ENCODE measurements at places on chromosomes 5 and 9.

- no peak for DNase-seq
Observed at GRCh38 chr9:80197661-80198060, 625.9 kb downstream of the TLE4 start.

GRCh38 chr5:125302577-125302976 is 556.1 kb upstream of the ZNF608 start:
- DNase-seq, result no peak

DNA sequence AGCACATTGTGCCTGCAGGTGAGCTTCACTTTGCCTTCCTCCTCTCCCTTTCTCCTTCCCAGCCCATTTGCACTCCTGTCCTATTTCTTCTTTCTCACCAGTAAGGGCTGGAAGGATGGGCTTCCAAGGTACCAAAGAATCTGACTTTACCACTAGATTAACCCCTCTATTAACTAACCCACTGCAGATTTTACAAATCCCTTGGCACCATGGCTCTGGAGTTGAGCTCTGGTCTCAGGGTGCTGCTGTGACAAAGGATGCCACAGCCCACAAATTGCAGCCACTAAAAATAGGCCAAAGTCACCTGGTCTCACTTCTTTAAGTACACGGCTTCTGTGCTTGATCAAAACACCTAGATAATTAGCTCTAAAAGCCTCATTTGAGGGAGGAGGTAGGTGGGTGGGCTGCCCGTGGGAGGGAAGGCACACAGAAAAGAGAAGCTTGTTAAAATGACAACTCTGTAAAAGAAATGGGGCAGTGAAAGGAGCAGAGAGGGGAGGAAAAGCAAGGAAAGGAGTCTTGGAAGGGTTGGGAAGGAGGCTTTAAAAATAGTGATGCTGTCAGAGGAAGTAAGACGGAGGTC is 327.4 kb downstream of the DRD1 start:
- DNase-seq, result no peak

GRCh38 chr5:74016373-74016772 is 390.4 kb downstream of the ARHGEF28 start:
- no peak for DNase-seq

DNA sequence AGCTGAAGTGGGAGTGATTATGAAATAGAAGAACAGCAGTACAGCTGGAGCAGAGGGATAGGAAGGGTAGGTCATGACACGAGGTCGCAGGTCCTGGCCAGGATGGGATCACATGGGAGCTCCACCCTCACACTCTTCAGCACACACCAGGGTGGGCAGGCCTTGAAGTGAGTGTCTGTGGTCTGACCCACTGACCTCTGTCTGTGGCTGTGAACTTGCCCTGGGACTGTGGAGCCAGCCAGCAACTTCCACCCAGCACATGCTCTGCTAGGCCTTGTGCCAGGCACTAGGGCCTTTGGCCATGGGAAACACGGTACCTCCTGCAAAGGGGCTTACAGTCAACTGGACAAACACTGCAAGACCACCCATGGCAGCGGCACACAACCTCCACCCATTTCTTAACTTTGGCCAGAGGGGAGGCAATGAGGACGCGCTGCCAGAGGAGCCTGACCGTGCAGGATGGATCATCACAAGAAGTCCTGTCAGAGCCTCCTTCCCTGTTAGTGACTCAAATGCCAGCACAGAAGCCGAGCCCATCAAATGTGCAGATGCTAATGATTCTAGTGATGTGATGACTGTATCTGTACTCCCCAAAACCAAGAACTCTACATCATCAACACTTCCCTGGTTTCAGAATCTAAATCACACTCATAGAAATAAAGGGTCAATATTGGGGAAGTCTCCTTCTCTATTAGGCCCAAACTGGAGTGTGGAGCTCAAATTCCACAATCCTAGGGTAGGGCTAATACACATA is 113.6 kb downstream of the DPYSL3 start:
- no peak for DNase-seq

- no peak for DNase-seq
Observed at GRCh38 chr9:706073-706472, 135.4 kb upstream of the DMRT1 start.

DNA sequence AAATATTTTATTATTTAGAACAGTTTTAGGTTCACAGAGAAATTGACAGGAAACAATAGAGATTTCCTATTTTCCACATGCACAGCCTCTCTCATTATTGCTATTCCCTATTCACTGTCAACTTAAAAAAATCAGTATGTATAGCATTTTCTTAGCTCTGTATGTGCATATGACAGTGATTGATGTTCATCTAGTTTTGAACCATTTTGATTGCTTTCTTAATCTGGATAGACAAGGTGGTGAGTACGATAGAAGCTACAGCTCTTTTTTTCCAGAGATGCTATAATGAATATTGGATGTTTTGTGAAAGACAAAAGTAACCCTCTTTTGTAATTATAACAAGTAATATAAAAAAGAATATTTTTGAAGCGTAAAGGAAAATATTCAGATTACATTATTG is 201.2 kb upstream of the ARRDC3 start:
- no peak for DNase-seq

DNA sequence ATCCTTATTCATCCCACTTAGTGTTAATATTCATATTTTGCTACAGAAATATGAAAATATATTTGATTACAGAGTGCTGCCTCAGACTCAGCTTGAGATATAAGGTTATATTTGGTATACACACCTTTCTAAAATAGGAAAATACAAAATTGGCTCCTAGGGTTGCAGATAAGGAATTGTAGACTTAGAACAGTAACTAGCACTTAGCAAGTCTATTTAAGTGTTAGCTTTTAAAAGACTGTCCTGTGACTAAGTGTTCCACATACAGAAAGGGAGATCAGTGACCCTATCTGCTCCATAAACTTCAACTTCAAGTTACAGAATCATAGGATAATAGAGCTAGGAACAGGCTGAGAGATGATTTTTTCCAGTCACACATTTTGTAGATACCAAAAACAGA is 607.0 kb downstream of the ZNF608 start:
- DNase-seq, result no peak

DNA sequence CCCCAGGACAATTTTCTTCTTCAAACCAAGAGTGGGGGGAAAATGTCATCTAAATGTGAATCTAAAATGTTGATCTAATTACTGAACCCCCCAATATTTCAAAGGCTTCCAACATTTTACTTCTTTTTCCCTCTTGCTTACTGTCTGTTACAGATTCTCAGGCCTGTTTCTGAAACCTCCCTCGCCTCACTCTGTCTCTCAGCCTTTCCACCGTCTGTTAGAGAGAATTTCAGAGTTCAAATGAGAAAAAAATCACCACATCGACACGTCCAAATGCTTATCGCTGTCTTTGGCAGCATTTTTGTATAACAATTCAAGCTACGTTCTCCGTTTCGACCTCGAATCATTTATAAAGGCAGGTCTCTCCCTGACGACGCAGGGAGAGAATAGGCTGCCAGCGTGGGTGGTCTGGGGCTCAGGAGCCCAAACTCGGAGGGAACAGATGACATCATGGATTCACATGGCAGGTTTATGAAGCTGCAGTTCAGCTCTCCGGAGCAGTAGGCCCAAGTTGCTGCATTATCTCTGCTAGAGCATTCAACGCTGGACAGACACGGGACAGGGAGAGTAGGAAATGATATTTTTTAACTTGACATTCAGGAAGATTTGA is 139.8 kb downstream of the GAS1 start:
- no peak for DNase-seq

- no peak for DNase-seq
Observed at GRCh38 chr5:83011985-83012384, 65.2 kb downstream of the TMEM167A start.

DNA sequence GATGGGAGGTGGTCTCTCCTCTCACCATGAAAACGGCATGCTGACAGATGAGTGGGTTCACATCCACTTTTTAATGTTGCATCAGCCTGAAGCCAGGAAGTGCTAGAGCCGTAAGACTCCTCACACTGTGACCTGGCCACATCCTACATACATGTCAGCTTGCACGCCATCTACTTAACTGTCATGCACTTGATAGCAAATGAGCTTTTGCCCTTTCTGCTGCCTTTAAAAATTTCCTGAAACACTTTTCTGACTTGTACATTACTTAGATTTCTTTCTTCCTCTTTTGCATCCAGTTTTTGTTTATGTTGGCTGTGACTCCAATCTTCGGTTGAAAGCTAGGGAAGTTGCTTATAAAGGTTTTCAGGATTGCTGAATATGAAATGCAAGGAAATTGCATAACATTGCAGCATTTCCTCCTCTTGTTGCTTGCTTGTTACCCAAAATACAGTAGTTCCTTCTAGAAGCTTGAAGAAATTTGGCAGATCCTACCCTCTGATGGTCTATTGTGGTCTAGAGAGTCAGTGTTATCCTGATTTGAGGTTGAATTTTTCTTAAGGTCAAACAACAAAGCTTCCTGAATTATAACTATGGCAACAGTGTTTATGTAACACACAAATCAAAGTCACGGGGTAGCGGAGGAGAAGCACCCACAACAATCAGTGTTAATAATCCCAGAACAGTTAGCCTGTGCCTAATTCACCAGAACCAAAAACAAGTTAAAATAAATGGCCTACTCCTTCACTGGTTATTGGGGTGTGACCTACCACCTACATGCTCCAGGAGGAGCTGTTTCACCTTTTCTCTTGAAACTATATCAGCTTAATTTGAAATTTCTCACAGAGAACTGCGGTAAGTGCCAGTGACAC is 232.5 kb downstream of the ARHGAP26 start:
- DNase-seq, result peak; percentile 33

DNA sequence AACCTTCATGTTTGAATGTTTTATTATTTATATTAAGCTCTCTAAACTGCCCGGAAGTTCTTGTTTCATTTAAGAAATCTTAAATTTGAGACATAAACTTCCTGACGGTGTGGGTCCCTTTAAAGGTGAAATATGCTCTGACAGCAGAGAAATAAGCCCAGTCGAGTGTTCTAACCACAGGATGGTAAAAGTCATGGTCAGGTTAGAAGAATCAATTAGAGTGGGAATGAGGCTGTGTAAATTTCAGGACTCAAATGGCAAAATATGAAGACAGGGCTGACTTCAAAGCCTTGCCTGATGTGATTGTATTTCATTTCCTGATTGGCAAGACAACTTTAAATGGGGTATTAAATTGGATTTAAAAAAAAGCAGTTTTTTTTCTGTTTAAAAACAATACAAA is 432.9 kb upstream of the BRINP1 start:
- no peak for DNase-seq

GRCh38 chr5:56814361-56814962 is 887 bp upstream of the MAP3K1 start:
- peak; percentile 25 for DNase-seq

DNA sequence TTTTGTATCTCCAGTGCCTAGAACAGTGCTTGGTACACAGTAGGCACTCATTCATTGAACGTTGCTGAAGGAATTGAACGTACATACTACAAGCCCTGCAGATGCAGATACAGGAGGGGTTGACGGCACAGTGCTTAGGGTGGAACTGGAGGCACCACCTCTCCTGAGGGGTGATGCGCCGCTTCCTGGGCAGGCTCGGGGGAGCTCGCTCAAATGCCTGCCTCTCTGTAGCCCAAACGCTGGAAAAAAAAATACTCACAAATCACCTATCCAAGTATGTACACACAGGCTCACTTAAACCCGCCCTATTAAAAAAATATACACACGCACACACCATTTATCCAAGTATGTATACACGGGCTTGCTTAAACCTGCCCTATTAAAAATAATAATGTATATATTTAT is 536 bp upstream of the COMMD10 start:
- DNase-seq, result no peak

DNA sequence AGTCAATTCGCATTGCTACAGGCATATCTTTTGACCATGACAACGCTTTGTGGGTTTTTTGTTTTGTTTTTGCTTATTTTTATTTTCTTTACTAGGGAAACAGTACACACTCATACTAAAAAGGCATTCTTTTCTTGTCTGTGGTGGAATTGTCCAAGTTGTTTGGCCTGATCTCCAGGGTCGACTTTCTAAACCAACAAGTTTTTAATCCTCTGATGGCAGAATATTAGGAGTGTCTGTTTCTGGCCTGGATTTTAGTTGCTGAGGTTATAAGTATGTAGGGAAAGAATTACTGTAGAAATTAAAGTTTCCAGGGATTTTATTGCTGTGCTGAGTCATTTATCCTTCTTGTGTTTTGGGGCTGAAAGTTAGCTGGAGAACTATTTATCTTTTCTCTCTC is 218.5 kb downstream of the TAF11L14 start:
- DNase-seq, result no peak

DNA sequence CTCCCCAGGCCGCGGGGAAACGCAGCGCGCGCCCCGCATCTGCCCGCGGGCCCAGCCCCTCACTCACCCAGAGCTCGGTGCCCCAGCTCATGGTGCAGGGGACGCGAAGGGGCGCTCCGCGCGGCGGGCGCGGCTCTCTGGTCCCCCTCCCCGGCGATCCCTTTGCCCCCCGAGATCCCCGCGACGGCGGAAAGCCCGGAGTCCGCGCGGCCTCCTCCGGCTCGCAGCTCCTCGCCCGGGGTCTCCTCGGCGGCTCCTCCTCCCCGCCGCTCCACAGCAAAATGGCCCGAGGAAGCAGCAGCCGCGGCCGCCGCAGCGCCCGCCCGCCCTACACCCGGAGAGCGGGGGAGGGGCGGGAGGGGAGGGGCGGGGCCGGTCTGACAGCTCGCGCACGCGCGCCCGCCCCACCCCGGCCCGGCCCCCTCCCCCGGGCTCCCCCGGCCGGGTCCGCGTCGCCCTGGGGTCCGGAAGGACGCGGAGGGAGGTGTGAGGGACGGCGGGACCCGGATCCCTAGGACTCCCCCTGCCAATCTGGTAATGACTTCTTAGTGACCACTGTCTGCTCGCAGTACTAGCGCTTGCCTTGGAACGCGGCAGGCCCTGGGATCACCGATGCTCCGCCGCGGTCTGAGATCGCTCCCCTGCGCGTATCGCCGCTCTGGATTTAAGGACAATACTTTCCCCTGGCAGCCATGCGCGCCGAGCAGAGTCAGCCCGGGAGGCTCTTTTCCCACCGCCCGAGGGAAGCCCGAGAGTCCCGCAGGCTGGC is at the start of gene FNBP1:
Gene FNBP1, minus strand, starts transcription at position 305 of the 769 bp plus-strand sequence. Its CDS starts 214 bp downstream, at position 91.
- peak; percentile 73 for DNase-seq

- no peak for DNase-seq
Observed at GRCh38 chr5:103598997-103599566, 36.5 kb upstream of the NUDT12 start.

DNA sequence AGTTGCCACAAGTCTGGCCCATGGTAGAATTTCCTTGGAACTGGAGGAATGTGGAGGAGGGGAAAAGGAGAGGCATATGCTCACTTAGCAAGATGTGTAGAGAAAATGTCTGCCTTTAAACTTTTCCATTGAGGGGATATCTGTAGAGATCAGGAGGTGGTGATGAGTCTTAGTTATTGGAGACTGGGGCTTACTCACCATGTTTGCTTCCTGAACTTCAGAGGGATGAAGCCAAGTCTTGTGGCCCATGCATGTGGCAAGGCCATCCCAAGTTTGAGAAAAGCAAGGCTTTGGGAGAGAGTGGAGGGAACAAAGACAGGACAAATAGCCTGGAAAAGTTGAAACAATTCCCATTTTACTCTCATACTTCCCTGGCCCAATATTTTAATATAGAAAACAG is 124.5 kb downstream of the GDNF start:
- DNase-seq, result no peak

GRCh38 chr5:79227484-79228025 is 8.4 kb upstream of the JMY start:
- DNase-seq, result no peak

GRCh38 chr5:67978171-67978570 is 237.4 kb upstream of the PIK3R1 start:
- DNase-seq, result no peak

- no peak for DNase-seq
Observed at GRCh38 chr9:33393581-33393980, 8.8 kb downstream of the AQP7 start.

Measured in activated CD4-positive, alpha-beta T cell treated with anti-CD3 and anti-CD28 coated beads, Interleukin-2, amount 50 U/mL, for 4 hours (primary cell).